ENCODE measurements at places on chromosomes 7 and 10.

DNA sequence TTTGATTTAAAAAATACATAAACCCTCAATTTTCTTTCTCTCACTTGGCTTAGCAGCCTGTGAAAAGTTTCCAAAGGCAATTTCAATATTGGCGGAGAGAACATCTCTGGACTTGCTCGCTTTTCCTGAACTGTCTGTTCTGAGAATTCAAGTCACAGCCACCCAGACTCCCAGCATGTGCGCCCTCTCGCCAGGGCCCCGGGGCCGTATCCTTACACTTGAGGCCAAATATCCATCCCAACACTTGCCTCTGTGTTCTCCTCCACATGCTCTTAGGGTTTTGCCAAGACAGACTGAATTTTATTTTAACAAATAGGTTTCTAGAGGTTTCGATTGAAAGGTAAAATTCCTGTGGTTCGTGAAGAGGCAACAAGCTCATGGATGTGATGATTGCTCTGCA lies 111.5 kb upstream of the GPR26 start:
- DNase-seq = no peak

DNA sequence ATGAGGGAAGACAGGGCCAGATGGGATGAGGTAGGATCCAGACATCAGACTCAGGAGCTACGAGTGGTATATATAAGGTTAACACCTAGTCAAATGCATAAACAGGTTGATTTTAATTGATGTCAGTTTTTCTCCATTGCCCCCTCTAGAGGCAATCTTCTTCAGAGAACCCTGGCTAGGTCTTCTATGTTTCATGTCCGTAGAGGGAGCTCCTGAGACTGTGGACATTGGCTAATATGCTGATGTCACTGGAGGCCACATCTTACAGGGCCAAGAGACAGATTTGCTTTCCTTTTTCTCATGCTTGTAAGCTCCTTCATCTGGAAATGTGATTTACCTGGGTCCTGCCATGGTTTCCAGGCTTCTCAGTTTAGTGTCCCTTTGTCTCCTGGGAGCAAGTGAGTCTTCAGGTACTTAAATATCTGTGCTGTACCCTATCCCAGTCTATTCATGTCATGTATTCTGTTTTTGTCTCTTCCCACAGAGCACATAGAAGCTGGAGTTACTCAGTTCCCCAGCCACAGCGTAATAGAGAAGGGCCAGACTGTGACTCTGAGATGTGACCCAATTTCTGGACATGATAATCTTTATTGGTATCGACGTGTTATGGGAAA lies 161.6 kb upstream of the PRSS1 start:
- DNase-seq = no peak

- no peak for DNase-seq
Observed at GRCh38 chr7:25967278-25968204, 184.5 kb upstream of the NFE2L3 start.

- DNase-seq = no peak
Observed at GRCh38 chr10:116984202-116984990, 20.6 kb downstream of the SHTN1 start.

- DNase-seq = no peak
Observed at GRCh38 chr7:25427721-25428120, 199.4 kb upstream of the NPVF start.

GRCh38 chr7:99379043-99379577 lies 4.6 kb downstream of the ARPC1B start:
- peak; percentile 86 for DNase-seq

- DNase-seq = no peak
Observed at GRCh38 chr7:77710861-77711260, 14.6 kb downstream of the RSBN1L start.

- no peak for DNase-seq
Observed at GRCh38 chr10:24378126-24378920, 169.4 kb downstream of the KIAA1217 start.

GRCh38 chr10:7085913-7086589 lies 324.8 kb downstream of the SFMBT2 start:
- no peak for DNase-seq

DNA sequence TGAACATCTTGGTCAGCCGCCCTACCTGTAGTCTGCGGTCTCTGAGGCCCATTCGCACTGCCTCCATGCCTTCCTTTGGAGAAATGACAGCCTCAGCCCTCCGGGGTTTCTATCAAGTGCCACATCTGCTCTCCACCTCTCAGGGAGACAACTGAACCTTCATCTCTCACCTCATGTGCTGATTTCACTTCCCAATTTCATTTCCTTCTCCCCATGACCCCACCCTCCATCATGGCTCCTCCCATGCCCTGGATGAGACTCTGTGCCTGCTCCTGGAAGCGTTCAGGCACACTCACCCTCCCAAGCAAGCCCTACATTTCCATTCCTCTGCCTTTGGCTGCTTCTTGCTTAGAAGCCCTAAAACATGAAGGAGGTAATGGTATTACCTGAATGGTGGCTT lies 7.8 kb upstream of the SCD start:
- no peak for DNase-seq

- DNase-seq = no peak
Observed at GRCh38 chr7:128059143-128059988, 28.1 kb upstream of the LRRC4 start.

- DNase-seq = peak; percentile 61
Observed at GRCh38 chr10:1185911-1186682, 129.9 kb downstream of the WDR37 start.

GRCh38 chr10:101565370-101565900 lies 22.6 kb downstream of the POLL start:
- DNase-seq = no peak

GRCh38 chr10:125039354-125039769 lies 97.4 kb downstream of the ZRANB1 start:
- DNase-seq = no peak

- no peak for DNase-seq
Observed at GRCh38 chr7:96248405-96248804, 73.5 kb downstream of the SLC25A13 start.

DNA sequence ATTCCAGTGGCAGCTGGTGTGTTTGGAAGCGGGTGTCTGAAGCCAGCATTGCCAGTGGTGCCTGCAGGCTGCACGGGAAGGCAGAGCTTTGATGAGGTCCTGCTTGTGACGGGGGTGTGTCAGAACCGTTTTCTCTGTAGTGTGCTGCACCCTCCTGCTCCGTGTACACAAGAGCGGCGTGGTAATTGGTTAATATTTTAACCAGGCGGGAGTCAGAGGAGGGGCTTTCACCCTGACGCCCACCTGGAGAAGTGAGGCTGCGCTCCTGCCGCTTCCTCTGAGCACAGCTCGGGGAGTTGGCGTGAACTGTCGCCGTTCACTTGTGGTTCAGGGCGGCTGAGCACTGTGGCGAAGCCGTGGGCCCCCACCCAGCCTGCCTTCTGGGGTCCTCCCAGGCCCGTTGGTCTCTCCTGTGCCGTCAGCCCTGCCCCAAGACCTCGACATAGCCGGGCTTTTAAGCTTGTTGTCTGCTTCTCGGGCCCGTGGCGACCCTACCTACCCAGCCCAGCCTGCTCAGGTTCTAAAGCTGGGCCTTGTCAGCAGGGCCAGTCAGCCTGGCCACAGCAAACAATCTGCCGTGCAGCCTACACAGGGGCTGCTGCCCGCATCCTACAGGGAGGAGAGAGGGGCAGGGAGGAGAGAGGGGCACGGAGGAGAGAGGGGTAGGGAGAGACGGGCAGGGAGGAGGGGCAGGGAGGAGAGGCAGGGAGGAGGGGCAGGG lies 11.6 kb downstream of the NKX6-2 start:
- no peak for DNase-seq

GRCh38 chr7:115033917-115034459 lies 112.1 kb downstream of the MDFIC start:
- no peak for DNase-seq

- DNase-seq = no peak
Observed at GRCh38 chr7:110454713-110455112, 636.2 kb upstream of the LRRN3 start.

DNA sequence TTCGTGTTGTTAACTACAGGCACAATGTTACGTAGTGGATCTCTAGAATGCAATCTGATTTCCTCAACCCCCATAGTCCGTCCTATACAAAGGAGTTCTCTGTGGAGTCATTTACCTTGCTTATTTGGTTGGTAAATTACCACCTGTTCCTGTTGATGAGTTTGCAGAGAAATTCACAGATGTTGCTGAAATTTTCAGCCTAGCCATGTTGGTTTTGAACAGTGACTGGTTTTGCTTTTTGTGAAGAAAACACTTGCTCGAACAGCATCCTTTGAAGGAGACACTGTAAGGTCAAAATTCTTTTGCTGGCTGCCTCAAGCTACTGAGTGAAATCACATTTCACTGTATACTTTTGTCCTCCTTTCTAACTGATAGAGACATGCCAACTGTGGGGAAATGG lies 15.4 kb upstream of the PRKCQ start:
- DNase-seq = no peak

GRCh38 chr7:78062214-78062613 lies 263.6 kb downstream of the PHTF2 start:
- no peak for DNase-seq

DNA sequence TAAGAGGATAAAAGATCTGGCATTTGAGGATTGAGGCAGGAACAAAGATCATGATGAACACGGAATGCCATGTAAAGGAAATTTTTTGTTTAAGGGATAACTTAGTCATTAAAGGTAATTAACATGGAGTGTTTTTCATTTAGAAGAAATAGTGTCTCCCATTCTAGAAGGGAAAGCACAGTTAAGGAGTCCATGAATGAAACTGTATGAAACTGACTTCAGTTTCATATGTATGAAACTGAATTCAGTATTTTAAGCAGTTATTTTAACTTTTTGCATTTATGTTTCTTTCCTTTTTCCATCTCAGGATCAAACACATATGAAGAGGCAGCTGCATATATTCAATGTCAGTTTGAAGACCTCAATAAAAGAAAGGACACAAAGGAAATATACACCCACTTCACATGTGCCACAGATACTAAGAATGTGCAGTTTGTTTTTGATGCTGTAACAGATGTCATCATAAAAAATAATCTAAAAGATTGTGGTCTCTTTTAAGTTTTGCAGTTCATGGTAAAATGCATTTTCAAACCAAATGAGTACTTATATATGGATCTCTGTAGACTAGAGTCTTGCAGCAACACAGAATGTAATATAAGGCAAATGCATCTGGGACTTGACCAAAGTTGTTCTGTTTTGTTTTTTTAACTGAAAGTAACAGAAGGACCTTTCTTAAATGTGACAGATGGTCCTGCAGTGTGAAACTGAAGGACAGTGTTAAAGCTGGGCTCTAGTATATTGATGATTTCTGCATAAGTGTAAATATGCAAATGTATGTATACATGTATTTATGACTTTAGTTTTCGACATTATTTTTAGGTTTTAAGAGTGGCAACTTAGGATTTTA lies 82.6 kb downstream of the GNAI1 start:
- DNase-seq = no peak

DNA sequence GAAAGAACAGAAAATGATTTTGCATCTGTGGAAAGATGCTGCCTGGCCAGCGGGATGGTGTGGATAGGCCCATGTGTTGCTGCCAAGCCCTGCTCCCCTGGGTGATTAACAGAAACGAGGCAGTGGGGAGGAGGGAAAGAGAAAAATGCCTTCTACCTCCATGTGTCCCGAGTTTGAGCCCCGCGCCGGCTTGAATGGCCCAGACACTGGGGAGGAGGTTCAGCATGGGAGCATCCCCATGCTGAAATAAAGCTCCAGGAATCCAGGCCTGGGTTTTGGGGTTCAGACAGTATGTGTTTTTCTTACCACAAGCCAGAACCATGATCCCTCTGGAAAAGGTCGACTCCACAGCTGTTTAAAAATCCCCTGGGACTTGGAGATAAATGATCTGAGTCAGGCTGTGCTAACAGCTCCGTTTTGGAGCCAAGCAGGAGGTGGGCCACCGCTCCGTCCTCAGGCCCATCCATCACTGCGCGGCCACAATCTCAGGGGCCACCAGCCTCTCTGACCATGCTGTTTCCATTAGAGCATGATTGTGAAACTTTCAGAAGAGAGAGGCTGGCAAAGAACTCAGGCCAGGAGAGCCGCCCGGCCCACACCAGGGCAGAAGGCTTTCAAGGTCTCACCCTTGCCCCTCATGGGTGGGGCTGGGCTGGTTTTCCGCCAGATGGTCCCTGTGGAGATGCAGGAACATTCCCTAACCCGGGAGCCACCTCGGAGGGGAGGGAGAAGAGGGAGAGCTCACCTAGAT lies 299.7 kb downstream of the ZEB1 start:
- peak; percentile 82 for DNase-seq

DNA sequence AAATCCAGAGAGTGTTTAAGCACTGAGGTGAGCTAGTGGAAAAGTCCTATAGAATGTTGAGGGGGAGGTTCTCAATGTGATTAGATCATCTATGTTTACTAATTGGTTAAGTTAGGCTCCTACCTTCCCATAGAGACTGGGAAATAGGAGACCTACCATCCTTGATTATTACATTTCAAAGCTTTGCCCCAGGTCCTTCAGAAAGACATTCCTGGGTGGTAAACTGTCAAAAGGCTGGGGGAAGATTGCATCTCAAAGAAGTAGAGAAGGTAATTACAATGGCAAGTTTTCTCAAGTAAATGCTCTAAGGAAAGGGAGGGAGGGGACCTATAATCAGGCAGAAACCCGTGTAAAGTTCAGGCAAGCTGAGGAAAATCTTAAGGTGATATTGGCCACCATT lies 247.8 kb upstream of the SMIM30 start:
- no peak for DNase-seq

DNA sequence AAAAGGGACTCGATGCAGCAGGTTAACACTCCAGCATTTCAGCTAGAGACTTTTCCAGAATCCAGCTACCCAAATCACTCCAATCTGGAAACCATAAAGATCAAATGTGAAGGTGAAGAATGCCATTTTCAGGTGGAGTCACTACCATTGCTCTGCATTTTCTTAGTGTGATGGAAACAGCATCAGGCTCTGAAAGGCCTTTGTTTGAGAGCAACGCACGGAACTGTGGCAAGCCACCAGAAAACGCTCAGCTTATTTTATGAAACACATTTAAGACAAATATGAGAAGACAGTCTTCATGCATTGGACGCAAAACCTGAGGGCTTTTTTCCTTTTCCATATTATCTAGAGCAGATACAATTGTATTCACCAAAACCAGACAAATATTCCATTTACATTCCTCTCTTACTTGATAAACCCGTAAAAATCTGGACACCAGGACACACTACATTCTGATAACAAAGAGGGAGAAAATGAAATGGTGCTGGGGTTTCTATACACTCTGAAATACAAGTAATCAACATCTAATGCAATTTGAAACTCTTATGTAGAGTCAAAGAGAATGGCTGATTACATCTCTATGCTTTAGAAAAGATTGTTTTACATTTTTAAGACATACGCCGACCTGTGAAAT lies 99.1 kb downstream of the NRP1 start:
- no peak for DNase-seq

- DNase-seq = no peak
Observed at GRCh38 chr10:10020945-10021344, 996.7 kb upstream of the CELF2 start.

- no peak for DNase-seq
Observed at GRCh38 chr10:97131181-97131628, 54.6 kb downstream of the SLIT1 start.

DNA sequence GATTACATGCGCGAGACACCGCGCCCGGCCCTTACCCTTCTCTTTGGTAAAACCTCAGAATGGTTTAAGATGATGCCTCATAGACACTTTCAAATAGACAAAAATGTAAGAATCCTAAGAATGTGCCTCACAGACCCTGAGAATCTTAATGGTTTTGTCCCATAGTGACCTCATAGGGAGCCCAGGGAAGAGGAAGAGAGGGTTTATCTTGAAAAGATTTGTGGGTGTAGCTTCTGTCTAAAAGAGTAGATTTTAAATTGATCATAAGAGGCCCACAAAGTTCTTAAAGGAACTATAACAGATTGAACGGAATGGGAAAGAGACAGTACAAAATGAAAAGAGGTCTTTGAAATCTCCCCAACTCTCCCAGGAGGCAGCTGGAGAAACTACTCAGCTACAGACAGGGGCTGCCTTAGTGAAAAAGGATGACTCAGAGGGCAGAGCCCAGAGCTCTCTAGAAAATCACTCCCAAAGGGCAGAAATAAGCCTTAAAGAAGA lies 220.6 kb downstream of the ADRA2A start:
- DNase-seq = no peak
